ENCODE measurements at places on chromosomes 5 and 9.

- no peak for DNase-seq
These were observed 1919.1 kb upstream of the CDH9 start for GRCh38 chr5:28957450-28957849.

GRCh38 chr5:103371046-103371607, 112.6 kb downstream of the MACIR start:
- no peak for DNase-seq

- DNase-seq: no peak
These were observed 23.1 kb upstream of the MVB12B start for GRCh38 chr9:126303488-126303887.

DNA sequence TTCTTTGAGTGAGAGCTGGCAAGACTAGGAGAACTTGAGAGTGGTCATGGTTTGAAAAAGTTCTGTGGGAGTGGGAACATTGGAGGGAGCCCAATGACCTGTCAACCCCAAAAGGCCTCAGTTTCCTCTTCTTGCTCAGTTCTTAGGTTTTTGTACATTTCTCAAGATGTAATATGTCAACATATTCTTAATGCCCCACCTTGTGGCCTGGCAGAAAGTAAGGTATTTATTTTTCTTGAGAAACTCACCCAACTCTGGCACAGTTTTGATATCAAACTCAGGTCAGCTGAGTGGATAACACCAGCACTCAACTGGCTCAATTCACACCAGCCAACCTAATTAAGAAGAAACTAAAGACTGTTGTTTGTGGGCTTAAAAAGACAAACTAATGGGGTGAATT, 123.0 kb upstream of the SLC27A6 start:
- DNase-seq: no peak

DNA sequence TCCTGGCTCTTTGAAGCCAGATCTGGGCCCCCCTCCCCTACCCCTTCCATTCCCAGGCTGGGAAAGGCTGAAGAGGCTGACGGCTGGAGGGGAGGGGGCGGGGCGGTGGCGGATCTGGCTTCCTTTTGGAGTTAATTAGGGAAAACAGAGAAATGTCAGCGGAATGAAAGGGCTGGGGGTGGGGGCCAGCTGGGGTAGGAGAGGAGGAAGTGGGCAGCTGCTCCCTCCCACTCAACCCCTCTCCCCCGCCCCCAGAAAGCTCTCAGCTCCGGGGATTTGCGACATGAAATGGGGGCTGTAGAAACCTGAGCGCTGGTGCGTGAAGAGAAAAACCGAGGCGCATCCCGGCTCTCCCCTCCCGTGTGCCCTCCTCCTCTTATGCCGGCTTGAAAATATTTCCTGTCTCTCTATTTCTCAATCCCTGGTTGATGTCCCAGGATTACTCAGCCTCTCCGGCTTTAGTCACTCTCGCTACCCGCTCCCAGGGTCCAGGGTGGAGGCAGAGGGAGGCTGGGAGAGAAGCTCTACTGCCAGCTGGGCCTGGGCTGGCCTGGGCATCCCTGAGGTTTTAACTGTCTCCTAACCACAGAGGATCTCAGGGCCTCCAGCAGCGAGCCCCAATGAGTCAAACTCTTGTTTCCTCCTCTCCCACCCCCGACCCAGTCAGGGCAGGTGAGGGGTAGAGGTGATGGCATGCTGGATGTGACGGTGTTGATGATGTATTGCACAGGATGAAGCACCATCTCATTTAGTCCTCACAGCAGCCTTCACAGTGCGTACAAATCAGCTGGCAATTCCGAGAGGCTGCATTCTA, 20.1 kb downstream of the PCDHGC5 start:
- DNase-seq: no peak

DNA sequence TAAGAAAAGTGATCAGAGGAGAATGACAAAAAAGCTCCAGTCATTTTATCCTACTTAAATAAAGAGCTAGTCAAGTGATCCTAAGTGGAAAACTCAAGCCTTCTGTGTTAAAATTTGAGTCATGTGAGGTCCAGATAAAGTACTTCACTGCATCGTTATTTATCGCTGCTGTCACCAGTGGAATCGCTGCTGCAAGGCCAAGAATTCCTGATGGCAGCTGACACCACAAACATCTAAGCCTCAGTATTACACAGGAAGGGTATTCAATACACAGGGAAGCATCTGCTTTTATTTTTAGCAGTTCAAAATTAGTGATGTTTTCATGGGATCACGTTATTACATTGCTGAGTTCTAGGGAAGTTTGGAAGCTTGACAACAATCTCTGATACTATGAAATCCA, 190.3 kb downstream of the GOLPH3 start:
- DNase-seq: no peak

DNA sequence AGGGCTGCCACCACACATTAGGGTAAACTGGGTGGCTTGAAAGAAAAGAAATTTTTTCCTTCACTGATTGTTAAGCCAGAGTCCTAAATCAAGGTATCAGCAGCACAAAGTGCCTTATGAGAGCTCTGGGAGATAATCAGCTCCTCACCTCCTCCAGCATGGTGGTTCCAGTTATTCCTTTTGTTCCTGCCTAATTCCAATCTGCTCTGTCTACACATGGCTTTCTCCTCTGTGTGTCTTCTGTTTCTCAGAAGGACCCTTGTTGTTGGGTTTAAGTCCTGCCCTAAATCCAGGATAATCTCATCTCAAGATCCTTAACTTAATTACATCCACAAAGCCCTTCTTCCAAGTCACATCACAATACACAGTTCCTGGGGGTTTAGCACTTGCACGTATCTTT, 1352.0 kb upstream of the CDH9 start:
- no peak for DNase-seq

GRCh38 chr5:172342918-172343317, 59.4 kb upstream of the UBTD2 start:
- DNase-seq: no peak

DNA sequence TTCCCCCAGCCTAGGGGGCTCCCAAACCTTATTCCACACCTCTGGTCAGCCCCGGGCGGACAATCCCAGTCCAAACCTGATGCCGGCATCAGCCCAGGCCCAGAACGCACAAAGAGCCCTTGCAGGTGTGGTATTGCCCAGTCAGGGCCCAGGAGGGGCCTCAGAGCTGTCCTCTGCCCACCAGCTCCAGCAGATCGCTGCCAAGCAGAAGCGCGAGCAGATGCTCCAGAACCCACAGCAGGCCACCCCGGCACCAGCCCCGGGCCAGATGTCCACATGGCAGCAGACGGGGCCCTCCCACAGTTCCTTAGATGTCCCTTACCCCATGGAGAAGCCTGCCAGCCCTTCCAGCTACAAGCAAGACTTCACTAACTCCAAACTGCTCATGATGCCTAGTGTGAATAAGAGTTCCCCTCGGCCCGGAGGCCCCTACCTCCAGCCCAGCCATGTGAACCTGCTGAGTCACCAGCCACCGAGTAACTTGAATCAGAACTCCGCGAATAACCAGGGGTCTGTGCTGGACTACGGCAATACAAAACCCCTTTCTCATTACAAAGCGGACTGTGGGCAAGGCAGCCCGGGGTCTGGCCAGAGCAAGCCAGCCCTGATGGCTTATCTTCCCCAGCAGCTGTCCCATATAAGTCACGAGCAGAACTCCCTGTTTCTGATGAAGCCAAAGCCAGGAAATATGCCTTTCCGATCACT, 27.6 kb upstream of the LTC4S start:
- DNase-seq: peak; percentile 66

DNA sequence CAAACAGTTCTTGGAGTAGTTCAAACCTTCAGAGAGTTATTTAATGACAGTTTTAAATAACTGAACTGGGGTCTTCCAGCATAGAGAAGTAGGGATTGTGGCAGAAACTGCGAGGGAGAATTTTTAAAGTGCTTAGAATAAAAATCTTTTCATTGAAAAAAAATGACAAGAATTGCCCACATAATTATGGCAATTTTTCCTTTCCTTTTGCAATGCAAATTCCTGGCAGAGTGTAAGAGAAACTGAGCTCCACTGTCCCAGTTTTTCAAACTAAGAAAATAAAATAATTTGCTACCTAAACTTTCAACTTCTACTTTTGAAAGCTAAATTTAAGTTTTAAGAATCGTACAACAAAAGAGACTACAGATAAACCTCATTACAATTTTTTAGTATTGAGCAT, 2.3 kb upstream of the PTGER4 start:
- no peak for DNase-seq

DNA sequence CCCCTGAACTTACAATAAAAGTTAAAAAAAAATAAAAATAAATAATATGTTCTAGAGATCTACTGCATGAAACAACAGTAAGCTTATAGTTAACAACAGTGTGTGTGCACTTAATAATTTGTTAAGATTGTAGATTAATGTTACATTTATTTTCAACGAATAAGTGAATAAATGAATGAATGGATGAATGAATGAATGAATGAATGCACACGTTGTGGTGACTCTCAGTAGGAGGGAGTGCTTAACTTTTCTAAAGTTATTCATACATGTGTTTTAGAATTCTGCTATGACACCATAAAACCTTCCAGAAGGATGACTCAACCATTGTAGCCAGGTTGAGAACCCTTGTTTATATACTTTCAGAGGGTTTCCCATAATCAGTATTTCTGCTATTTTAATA, 1269.4 kb upstream of the CDH6 start:
- no peak for DNase-seq

GRCh38 chr5:18299166-18299565, 664.9 kb downstream of the TAF11L14 start:
- no peak for DNase-seq

GRCh38 chr5:28066856-28067255, 1028.5 kb upstream of the CDH9 start:
- DNase-seq: no peak

GRCh38 chr9:131478911-131479310, 23.8 kb upstream of the POMT1 start:
- DNase-seq: no peak

GRCh38 chr5:107464416-107464815, 206.3 kb downstream of the EFNA5 start:
- DNase-seq: no peak

DNA sequence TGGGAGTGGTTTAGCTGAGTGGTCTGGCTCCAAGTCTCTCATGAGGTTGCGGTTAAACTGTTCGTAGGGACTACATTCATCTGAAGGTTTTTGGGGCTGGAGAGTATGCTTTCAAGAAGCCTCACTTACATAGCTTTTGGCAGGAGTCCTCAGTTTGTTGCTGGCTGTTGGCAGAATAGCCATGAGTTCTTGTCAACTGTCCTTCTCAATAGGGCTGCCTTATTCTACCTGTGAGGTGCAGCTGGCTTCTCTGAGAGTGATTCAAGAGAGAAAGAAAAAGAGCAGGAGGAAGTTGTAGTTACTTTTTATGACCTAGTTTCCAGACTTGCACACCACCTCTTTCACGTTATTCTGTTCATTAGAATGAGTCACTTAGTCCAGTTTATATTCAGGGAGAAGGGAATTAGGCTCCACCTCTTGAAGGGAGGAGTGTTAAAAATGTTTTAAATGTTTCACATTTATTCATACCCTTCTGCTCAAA, 33.2 kb downstream of the YTHDC2 start:
- DNase-seq: no peak

GRCh38 chr5:84524491-84524890, 139.8 kb upstream of the EDIL3 start:
- no peak for DNase-seq

GRCh38 chr5:17218353-17219005, 1.0 kb downstream of the BASP1 start:
- DNase-seq: peak; percentile 73

DNA sequence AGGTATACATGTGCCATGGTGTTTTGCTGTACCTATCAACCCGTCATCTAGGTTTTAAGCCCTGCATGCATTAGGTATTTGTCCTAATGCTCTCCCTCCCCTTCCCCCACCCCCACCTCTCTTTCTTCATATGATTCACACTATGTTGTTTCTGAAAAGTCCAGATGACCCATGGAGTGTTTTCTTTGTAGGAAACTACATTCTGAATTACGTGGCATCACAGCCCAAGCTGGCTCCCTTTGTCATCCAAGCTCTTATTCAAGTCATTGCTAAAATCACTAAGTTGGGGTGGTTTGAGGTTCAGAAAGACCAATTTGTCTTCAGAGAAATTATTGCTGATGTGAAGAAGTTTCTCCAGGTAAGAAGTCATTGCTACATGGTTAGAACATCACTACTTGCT, 30.4 kb downstream of the RANBP17 start:
- DNase-seq: no peak

GRCh38 chr5:9625286-9625685, 4.9 kb downstream of the TAS2R1 start:
- DNase-seq: no peak

- no peak for DNase-seq
These were observed 10.3 kb upstream of the CARD19 start for GRCh38 chr9:93085676-93086075.

- no peak for DNase-seq
These were observed 69.1 kb downstream of the ABCA1 start for GRCh38 chr9:104858846-104859245.

GRCh38 chr5:127426661-127427060, 90.8 kb upstream of the PRRC1 start:
- DNase-seq: no peak

- DNase-seq: no peak
These were observed 18.3 kb downstream of the SNX24 start for GRCh38 chr5:122863721-122864120.

DNA sequence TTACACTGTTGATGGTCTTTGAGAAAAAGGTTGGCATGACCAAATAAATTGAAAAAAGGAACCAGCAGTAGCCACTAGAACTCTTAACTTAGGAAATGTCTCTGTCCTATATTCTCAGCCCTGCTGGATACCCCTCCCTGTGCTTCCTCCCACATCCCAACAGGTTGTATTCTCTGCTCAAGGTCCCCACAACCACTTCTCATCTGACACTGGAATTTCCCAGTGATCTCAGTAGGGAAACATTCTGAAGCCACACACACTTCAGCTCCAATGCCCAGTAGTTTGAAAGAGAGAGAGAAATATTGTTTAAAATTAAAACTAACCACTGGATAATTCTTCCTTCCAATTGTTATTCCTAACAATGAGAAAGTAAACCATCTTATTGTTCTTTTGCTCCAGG, 30.0 kb upstream of the NREP start:
- DNase-seq: no peak

- peak; percentile 66 for DNase-seq
These were observed 53.7 kb downstream of the GGTA1 start for GRCh38 chr9:121445986-121446385.

- no peak for DNase-seq
These were observed 562.4 kb upstream of the CLINT1 start for GRCh38 chr5:158421319-158421718.

GRCh38 chr9:85040146-85040545, 370.6 kb downstream of the NTRK2 start:
- no peak for DNase-seq

GRCh38 chr9:79165020-79165780, 406.6 kb upstream of the TLE4 start:
- DNase-seq: no peak

- DNase-seq: no peak
These were observed 114.8 kb upstream of the DAPK1 start for GRCh38 chr9:87382900-87383299.

DNA sequence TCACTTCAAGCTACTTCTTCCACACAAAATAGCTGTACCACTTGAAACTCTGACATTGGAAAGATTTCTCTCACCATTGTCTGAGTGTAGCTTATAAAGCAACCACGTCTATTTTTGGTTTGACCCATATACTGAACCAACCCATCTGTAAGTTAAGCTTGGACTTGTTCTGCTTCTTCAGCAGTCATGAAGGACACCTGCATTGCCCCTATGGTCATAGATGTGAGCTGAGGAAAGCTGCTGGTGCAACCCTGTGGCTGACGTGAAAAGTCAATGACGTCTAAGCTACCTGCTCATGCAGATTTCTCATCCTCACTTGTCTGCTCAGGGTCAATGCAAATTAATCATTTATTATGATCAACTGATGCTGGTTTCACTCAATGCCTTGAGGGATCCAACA, 417.4 kb downstream of the CETN3 start:
- no peak for DNase-seq

All from hematopoietic multipotent progenitor cell treated with erythropoietin and hydrocortisone succinate and interleukin-3 and kit ligand, for 6 days (in vitro differentiated cells).